CD4-positive, alpha-beta T cell treated with Interleukin-6 for 4 hours (primary cell): ENCODE measurements at places on chromosomes 5 and 9.

GRCh38 chr5:50325237-50325832 is 115.8 kb downstream of the EMB start:
- DNase-seq: peak; percentile 8

GRCh38 chr5:15983392-15983791 is 196.2 kb downstream of the MARCHF11 start:
- no peak for DNase-seq

- no peak for DNase-seq
Observed at GRCh38 chr9:110700953-110701352, 32.4 kb downstream of the MUSK start.

GRCh38 chr9:132588501-132589147 is 6.2 kb downstream of the BARHL1 start:
- no peak for DNase-seq

DNA sequence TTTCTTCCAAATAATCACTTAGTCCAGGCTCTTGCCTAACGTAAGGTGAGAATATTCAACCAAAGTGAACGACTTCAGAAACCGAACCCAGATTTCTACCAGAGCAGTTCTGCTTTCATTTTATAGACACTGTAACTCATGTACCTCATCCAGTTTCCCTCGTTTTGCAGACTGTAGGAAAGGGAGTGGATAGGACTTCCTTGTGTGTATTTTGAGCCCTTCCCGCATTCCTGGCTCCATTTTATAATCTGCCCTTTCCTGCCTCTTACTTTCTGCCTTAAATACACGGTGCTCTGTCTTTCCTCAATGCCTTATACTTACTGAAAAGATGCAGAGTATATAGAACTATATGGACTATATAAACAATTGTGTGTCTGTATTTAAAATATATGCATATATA is 20.8 kb downstream of the MINAR2 start:
- no peak for DNase-seq

GRCh38 chr9:10403283-10403682 is 209.5 kb downstream of the PTPRD start:
- no peak for DNase-seq

GRCh38 chr5:17217493-17218352 is at the start of gene BASP1:
TSS of gene BASP1 (plus strand) at chr5:17217631. CDS start at chr5:17275217, 57,586 bp downstream.
- peak; percentile 64 for DNase-seq

DNA sequence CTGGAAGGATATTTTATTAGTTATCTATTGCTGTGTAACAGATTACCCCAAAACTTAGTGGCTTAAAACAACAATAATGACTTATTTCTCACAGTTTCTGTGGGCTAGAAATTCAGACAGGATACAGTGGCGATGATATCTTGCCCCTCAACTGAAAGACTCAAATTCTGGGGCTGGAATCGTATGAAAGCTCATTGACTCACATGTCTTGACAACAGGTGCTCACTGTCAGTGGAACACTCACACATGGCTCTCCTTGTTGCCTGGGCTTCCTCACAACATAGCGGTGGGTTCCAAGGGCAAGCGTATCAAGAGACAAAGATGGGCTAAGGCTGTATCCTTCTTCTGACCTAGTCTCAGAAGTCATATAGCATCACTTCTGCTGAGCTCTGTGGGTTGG is 3.7 kb upstream of the GNPDA1 start:
- DNase-seq: peak; percentile 47

GRCh38 chr5:168831383-168831782 is 252.2 kb upstream of the PANK3 start:
- DNase-seq: no peak

GRCh38 chr5:127355337-127355736 is 64.7 kb downstream of the MEGF10 start:
- no peak for DNase-seq

GRCh38 chr5:78060421-78060820 is 234.1 kb downstream of the AP3B1 start:
- no peak for DNase-seq

DNA sequence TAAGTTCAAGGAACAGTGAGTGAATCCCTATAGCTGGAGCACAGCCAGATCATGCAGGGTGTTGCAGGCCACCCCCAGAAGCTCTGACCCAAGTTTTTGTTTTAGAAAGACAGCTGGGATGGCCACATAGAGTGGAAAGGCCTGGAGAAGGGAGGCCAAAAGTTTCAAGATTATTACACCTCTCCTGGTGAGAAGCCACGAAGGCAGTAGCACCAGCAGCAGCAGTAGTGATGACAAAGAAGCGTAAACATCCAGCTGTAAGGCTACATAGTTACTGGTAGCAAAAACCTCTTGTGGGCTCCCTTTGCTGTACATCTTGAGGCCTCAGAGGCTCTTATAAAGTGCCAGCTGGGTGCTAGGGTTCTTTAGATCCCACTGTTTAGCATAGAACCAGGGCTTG is 11.8 kb downstream of the ADAMTSL1 start:
- DNase-seq: no peak

- DNase-seq: no peak
Observed at GRCh38 chr9:129125478-129125877, 14.3 kb downstream of the PTPA start.

DNA sequence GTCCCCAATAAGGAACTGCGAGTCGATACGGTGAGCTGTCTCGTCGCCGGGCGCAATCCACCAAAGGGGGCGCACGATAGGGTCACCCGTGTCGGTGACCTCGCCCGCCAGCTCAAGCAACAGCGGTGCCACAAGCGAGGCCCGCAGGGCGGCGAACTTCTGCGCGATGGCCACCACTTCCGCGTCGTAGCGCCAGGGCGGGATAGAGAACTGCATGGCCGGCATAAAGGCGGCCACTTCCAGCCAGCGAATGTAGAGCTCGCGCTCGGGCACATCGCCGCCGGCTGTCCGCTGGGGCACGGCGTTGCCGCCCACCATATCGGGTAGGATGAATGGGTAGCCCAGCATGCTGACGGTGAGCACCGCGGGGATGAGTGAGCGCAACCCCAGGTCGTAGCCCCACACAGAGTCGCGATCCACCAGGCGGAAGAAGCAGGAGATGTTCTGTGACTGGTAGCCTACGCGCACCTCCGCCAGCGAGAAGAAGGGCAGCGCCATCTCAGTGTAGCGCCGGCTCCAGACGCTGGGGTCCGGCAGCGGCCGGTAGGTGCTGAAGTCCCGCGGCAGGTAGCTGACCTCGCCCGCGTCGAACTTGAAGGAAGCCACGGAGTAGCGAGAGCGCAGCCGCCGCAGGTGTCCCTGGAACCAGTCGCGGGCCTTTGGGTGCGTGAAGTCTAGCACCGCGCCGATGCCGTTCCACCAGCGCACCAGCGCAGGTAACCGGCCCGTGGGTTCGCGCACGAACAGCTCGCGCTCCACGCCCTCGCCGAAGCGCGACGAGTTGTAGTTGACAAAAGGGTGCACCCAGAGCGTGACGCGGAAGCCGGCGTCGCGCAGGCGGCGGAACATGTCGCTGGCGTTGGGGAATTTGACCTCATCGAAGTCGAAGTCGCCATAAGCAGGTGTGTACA is 5.5 kb downstream of the MYORG start:
- DNase-seq: peak; percentile 18

GRCh38 chr5:132887283-132887682 is 13.8 kb downstream of the LEAP2 start:
- DNase-seq: no peak

DNA sequence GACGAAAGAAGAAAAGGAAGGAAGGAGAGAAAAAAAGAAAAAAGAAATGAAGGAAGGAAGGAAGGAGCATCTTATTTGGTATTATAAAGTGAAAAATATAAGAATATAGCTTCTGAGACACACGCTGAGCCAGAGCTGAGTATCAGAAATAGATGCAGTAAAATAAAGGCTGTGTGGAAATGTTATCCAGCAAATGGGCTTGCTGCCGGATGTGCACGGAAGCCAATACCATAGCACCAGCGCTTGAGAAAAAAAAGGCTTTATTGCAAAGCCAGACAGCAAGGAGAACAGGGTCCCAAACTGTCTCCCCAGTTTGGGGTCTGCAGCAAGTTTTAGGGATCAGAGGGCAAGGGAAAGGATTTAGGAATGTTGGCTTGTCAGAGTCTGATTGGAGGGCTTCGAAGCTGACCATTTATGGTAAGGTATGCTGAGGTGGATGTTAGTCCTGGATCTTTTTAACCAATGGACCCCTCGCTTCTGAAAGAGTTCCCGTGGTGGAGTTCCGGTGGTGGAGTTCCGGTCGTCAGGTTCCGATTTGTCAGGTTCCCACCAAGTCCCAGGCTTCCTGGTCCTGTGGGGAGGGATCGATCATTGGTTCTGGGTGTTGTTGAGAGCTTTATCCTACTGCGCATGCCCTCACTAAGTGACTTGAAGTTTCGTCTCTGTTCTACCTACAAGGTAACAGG is 70.4 kb downstream of the SFXN1 start:
- no peak for DNase-seq

GRCh38 chr5:150523472-150524350 is 15.8 kb downstream of the NDST1 start:
- DNase-seq: peak; percentile 37

DNA sequence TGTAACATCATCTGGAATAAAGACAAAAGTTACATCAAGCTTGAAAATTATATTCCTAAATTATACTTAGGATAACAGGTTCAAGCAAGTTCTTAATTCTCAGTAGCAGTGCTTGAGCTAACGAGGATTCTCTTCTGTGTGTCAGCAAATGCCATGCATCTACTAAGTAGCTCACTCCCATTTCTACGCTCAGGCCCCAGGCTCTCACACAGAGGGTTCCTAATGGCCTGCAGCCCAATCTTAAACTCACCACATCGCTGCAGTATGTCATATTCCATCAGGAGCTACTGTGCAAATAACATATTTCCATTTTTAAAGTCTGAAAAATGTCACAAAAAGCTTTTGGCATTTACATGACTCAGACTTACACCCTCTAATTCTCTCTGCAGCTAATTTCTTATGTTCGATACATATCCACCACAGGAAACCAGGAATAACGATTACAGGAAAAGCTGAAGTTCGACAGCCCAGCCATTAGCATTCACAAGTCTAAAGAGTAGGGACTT is 474.8 kb downstream of the EFNA5 start:
- DNase-seq: no peak

- DNase-seq: no peak
Observed at GRCh38 chr9:97176206-97176605, 131.3 kb upstream of the CCDC180 start.

DNA sequence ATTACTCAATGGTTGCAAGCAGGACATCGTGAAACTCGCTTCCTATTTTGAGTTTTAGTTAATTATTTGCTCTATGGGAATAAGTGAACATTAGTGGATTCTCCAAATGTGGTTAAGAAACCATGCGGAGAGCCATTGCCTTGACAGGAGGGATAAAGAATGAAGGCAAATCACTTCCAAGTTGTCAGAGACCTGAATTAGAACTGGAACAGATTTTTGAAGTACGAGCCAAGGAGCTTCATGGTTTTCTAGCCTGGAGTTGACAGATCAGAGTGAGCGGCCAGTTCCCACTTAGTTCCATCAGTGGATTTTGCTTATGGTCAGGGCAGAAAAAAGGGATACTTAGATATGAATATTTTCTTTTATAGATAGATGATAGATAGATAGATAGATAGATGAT is 171.4 kb upstream of the CDH10 start:
- DNase-seq: no peak
